M059J (cell line): ENCODE measurements at places on chromosomes 5 and 9.

DNA sequence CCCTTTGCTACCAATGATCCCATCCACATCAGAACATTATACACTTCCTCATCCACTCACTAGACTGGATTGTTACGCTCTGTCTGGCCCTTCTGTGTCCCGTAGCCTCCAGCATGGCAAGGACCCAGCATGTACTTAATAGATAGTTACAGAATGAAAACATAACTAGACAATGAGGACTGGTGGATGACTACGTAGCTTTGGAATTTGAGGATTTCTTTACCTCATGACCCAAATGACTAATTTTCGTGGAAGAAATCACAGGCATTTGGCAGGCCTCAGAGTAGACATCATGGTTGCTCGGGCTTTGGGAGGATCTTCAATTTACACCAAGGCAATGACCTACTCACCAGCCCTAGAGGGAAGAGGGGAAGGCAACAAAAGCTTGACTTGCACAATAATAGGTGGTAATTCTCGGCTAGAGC is 299.8 kb downstream of the TLE1 start:
- peak; percentile 99 for DNase-seq

- no peak for DNase-seq
These were observed 101.9 kb upstream of the TRIM32 start for GRCh38 chr9:116585204-116585603.

DNA sequence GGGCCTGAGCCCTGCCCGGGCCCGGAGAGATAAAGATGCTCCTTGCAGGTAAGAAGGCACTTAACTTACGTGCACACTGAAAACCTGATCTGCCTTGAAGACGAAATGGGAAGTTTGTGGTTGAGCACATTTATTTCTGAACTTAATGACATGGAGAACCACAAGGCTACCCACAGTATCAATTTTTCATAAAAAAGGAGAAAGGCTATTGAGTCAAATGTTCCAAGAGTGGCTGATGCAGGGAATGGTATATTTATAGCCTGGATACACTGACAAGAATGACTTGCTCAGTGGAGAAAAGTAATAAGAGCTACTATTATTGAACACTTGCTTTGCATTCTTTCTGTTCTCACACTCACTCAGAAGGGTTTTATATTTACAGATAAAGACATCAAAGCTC is 419.3 kb downstream of the ACTL7B start:
- no peak for DNase-seq

DNA sequence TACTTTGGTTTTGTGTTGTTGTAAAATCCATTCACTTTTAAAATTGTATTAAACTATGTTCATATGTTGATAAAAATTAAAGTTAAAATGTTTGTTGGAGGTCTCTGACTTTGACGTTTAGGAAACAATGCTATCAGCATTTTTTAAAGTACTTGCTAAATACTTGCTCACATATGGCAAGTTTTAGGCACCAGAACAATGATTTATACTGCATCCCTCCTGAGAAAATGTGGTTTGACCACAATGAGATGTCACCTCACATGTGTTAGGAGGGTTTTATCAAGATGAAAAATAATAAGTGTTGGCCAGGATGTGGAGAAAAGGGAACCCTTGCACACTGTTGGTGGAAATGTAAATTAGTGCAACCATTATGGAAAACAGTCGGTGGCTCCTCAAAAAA is 180.8 kb downstream of the HSD17B3 start:
- DNase-seq, result no peak

- no peak for DNase-seq
These were observed 27.7 kb downstream of the HMGCR start for GRCh38 chr5:75364571-75365280.

GRCh38 chr9:91047993-91048607 is 246.5 kb downstream of the SYK start:
- DNase-seq, result peak; percentile 96

DNA sequence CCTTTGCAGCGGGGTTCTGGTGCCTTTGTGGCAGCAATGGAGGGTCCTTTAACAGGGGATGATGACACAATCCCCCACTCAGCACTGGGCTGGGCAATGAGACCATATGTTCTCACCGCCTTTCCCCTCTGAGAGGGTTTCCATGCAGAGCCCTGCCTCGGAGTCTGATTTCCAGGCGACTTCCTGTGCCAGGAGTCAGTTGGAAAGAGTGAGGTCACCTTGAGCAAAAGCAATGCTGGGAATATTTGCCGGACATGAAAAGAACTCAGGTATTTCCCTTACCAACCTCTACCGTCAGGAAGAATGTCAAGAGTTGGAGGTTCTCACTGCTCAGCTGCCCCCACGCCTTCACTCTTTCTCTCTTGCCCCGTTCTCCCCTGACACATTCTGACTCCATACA is 284.2 kb upstream of the IRX1 start:
- DNase-seq, result peak; percentile 92

GRCh38 chr5:142576303-142576702 is 109.6 kb downstream of the FGF1 start:
- peak; percentile 8 for DNase-seq

- DNase-seq, result no peak
These were observed 46.6 kb downstream of the OSMR start for GRCh38 chr5:38892363-38892762.

DNA sequence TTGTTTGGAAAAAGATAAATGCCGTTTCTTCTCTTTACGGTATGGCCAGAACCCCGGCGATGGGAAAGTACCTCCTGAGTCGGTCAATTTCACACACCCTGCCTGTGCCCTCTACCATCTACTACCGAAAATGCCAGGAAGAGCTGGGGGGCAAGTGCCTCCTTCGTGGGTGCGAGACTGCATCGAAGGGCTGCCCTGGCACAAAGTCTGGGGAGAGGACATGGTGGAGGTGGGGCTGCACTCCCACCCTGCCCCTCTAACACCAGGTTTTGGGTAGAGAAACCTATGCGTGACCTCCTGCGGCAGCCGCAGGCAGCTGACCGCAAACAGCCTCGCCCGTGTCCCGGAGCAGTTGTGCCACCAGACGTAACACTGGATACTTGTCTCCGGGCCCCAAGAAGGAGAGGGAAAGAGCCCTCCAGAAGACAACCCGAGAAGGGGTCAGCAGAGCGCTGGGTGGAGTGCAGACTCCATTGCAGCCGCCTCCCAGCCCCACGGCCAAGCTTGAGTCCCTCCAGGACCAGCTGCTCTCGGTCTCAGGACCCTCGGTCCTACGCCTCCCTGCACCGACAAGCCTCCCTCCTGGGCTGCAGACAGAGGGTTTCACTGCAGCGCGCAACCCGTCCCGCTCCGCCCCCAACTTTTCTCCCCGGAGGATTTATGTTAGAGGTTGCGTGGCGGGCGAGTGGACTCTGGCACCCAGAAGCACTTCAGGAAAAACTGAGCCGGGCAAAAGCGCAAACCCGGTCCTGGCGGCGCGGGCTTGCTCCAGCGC is 823 bp upstream of the PRDM6 start:
- DNase-seq, result peak; percentile 18

DNA sequence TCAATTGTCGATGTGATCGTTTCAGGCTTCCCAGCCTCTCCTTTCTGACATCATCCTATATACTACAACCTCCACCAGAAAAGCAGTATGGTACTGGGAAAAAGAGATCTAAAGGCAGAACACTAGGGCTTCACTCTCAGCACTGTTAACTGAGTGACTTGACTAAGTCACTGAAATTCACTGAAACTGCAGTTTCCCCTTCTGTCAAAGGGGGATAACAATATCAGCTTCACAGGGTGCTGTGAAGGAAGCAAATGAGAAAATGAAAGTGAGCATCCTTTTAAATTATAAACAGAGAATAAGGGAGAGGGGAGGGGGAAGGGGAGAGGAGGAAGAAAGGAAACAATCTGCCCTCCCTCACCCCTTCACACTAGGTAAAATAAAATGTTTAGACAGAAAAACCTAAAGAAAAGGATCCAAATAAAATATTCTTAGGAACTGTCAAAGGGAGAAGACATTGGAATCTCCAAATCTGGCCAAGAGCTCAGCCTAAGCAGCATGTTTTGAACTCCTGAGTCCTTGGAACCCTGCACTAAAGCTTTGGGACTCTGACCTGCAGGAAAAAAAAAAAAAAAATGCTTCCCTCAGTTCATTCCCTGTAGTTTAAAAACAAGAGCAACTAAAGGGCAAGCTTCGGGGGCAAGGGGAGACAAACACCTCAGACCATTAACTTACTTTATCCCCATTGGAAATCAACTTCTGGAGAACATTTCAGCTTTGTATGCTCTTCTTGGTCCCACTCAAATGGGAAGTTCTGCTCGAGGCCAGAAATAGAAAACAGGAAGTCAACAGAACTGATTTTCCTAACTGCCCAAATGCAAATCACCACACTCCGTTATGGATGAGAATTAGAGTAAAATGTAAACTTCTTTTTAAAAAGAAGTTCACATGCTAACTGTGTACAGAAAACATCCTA is 178.3 kb downstream of the DEPDC1B start:
- DNase-seq, result peak; percentile 33

DNA sequence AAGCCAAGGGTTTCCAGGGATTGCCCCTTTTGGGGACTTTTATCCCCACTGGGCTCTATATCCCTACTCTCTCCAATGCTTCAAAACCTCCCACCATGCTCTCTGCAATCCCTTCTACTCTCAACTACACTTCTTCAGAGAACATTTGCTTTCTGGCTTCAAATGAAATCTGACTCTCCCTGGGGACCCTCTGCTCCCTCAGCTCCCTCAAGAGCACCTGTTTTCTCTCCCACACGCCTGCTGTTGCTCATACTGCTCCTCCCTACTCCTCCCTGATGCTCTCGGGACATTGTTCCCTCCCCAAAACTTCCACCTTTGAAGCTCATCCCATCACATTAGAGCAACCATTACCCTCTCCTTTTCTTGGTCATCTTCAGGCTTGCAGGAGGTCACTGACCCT is 344.9 kb downstream of the CDK5RAP2 start:
- no peak for DNase-seq

DNA sequence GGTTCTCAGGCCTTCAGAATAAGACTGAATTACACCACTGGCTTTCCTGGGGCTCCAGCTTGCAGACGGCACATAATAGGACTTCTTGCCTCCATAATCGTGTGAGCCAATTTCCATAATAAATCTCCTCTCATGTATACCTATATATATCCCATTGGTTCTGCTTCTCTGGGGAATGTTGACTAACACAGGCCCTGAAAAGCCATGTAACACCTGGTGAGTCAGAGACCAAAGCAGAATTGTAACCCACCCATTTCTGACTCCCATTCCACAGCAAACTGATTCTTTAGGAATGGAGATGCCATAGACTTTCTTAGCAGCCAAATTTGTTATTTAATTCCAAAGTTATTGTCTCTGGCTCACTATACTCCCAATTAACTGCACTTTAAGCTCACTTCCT is 85.4 kb upstream of the AGXT2 start:
- no peak for DNase-seq

GRCh38 chr5:96721351-96721977 is 59.3 kb downstream of the CAST start:
- peak; percentile 40 for DNase-seq

- DNase-seq, result peak; percentile 90
These were observed 111.1 kb downstream of the RGS3 start for GRCh38 chr9:113574441-113575262.

- DNase-seq, result no peak
These were observed 985.9 kb downstream of the CDH18 start for GRCh38 chr5:19002111-19002510.

- DNase-seq, result no peak
These were observed 220.6 kb downstream of the DMAC1 start for GRCh38 chr9:7578951-7579350.

- peak; percentile 42 for DNase-seq
These were observed 312.2 kb downstream of the SEMA5A start for GRCh38 chr5:9233712-9234111.

DNA sequence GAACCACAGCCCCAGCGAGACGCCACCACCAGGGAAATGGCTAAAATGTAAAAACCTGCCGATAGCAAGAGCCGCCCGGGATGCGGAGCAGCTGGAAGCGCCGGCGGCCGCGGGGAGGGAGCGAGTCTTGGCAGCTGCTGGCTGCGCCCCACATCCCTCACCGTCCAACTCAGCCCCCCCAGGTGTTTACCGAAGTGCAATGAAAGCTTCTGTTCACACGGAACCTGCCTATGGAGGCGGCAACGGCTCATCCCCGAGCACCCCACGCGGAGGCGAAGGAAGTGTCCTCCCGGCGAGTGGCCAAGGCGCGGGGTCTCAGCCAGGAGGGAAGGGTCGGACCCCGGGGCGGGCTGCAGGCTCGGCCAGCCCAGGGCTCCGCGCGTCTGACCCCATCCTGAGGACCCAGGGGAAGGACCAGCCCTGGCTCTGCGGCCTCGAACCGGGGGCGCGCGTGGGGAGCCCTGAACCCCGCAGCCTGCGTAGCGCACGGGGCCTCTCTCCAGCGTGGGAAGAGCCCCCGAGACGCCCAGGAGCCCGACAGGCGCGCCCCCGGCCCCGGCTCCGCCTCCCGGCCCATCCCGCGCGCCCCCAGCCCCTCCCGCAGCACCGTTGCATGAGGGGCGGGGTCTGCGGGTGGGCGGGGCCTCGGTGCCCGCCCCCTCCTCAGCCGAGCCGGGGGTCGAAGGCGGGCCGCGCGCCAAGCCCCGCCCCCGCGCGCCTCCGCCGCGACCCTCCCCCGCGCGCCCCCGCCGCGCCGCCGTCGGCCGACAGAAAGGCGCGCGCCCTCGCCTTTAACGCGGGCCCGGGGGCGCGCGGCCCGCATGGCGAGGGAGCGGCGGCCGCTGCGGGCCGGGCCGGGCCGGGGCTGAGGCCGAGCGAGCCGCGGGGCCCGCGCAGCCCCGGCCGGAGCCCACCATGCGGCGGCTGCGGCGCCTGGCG is at the start of gene DIPK1B:
TSS of gene DIPK1B (plus strand) at position 822 of the 939 bp plus-strand sequence. CDS start at position 916, 94 bp downstream.
- no peak for DNase-seq

DNA sequence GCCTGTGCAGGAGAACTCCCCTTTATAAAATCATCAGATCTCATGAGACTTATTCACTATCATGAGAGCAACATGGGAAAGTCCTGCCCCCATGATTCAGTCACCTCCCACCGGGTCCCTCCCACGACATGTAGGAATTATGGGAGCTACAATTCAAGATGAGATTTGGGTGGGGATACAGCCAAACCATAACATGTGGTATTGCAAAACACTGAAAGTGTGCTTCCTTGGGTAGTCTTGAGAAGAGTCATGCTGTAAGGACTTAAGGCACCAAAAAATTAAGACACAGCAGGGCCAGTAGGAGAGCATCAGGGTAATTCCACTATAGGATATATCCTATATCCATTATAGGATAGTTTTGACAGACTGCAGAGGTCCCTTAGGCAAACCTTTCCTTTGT is 29.4 kb upstream of the GDNF start:
- no peak for DNase-seq
